MV-4-11 (cell line): ENCODE measurements at places on chromosomes 5 and 9.
A peak's percentile ranks its signal among the peaks of the same experiment; 100 is the strongest.

GRCh38 chr5:92002721-92003274 is 619.7 kb upstream of the ARRDC3 start:
- no peak for DNase-seq

- DNase-seq, result no peak
These were observed 1.4 kb downstream of the EFNA5 start for GRCh38 chr5:107669096-107670031.

GRCh38 chr5:68265347-68265746 is 49.8 kb downstream of the PIK3R1 start:
- no peak for DNase-seq

GRCh38 chr5:123771715-123772114 is 259.7 kb downstream of the CSNK1G3 start:
- DNase-seq, result no peak

GRCh38 chr5:38478166-38478565 is 78.3 kb downstream of the LIFR start:
- DNase-seq, result no peak

- no peak for DNase-seq
These were observed 370.6 kb upstream of the IRX4 start for GRCh38 chr5:2253040-2253975.

DNA sequence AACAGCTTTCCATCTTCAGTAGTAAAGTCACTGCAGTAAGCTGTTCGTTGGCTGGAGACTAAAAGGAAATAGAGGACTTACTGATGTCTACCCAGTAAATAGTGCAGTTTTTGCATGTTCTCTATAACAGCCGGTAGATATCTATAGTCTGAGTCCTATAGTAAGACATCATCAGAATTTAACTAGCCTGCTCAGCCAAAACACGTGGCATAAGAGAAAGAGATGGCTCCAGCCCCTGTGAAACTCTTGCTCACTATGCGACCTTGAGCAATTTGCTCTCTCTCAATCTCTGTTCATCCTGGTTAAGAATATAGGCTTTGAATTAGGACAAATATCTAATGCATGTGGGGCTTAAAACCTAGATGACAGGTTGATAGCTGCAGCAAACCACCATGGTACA is 201.6 kb upstream of the PAPPA start:
- DNase-seq, result no peak

- no peak for DNase-seq
These were observed 367.7 kb upstream of the RFX3 start for GRCh38 chr9:3893519-3893918.

DNA sequence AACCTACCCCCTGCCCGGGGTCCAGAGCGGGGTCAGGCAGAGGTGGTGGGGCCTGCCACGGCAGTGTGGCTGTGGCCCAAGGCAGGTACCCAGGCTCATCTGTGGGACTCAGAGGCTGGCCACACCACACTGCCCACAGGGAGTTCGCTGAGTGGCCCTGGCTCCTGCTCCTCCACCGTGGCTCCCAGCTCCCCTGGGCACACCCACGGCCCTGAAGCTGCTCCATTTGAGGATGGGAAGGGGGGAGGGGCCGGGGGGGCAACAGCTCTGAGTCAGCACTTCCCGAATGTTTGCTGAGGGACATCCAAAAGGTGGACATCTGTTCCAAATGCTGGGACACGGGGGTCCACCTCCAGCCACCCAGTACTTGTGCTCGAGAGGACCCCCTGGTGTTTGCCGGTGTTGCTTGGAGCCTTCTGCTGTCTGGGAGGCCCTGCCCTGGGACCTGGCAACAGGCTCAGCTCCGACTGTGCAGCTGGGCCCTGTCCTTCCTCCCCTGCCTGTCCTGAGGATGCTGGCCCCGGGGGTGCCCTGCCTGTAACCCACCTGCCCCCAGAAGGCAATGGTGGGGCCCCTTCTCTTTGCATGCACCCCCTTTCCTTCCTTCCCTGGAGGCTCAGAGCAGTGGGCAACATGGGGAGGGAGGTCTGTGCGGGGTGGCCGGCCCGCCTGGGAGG is 2.5 kb upstream of the NRARP start:
- no peak for DNase-seq

GRCh38 chr5:128749136-128749898 is 211.3 kb upstream of the FBN2 start:
- DNase-seq, result no peak

GRCh38 chr9:91954841-91955471 is 4.9 kb upstream of the ROR2 start:
- peak; percentile 3 for DNase-seq

- no peak for DNase-seq
These were observed 23.6 kb upstream of the RAB14 start for GRCh38 chr9:121225240-121225639.

DNA sequence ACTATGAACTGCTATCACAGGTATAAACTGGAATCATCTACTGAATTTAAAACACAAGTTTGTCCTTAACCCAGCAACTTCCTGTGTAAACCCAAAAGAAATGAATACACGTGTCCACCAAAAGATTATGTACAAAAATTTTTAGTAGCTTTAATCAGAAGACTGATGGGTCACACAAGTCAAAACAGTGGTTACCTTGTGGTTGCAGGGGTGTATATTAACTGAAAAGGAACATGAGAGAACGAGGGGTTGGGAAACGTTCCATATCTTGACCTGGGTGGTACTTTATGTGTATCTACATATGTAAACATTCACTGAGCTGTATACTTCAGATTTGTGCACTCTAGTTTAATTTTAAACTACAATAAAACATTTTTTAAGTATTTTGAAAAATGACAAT is 18.6 kb downstream of the ZDHHC21 start:
- no peak for DNase-seq

DNA sequence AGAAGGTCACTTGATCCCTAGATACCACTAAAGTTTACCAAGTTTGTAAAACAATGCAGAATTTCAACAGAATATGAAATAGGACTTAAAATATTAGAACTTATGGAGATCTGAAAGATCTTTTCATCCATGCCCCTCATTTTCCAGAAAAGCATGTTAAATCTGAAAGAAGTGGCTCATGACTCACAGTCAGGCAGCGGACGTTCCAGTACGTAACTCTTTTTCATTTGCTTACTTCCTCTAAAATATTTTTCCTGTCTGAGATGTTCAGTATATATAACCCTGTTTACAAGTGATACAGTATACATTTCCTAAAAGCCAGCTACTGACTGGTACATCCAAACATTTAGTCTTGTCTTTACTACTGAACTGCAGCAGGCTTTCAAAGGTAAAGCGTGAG is 22.3 kb downstream of the FBXW2 start:
- peak; percentile 46 for DNase-seq

DNA sequence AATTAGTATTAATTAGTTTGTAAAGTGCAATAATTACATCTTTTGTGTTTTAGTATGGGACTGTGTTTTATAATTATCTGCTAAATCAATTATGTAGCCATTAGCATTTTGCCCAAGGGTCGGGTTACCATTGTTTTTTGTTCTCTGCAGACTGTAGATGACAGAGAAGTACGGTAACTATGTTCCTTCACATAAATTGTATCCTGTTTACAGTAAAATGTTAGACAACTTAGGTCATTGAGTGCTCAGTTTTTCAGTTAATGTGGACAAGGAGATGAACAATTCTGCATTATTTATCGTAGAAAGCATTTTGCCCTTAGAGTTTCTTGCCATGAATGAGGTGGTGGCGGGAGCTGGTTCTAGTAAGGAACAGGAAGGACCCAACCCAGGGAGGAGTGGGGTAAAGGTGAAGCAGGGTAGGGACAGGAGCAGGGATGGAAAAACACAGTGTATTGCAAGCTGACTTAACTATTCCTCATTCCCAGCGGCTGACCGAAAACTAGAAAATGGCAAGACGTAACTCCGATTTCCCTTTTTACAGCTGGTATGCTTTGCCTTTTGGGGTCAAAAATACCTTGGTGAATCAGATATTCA is 243.7 kb upstream of the SLC24A2 start:
- DNase-seq, result no peak

DNA sequence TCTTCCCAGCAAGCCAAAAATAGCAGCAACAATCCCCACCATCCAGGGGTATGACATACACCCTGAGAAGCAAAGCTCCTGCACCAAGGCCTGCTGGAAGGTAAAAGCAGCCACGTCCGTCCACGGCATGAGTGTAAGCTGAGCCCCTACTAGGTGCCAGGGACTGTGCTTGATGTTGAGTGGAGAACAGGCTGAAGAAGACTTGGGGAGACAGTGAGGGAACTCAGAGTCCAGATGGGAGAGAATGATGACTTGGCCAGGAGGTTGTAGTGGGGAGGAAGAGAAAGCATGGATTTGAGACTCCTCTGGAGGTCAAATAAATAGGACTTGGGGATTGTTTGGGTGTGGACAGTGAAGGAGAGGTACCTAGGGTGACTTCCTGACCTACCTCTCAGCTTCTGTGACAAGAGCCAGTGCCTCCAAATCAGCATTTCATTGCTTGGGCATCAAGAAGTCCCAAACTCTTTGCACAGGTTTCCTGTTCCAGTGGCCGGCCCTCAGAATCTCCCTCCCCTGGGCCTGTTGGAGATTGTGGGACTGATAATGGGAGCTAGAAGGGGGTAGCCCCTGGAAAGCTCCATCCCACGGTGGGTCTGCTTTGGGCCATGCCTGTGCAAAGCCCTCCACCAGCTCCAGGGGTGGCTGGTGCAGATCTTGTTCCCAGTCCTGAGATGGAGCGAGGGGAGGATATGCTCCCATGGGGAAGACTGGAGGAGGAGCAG is 58.3 kb upstream of the ADAMTS2 start:
- DNase-seq, result no peak

DNA sequence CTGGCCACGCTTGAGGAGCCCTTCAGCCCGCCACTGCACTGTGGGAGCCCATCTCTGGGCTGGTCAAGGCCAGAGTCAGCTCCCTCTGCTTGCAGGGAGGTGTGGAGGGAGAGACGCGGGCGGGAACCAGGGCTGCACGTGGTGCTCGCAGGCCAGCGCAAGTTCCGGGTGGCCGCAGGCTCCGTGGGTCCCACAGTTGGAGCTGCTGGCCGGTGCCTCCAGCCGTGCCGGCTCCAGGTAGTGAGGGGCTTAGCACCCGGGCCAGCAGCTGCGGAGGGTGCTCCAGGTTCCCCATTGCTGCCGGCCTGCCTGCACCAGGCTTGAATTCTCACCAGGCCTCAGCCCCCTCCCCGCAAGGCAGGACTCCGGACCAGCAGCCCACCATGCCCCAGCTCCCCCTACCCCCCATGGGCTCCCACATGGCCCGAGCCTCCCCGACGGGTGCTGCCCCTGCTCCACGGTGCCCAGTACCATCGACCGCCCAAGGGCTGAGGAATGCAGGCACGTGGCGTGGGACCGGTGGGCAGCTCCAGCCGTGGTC is 192.8 kb upstream of the IZUMO3 start:
- no peak for DNase-seq

GRCh38 chr5:167794121-167794520 is 497.3 kb upstream of the WWC1 start:
- no peak for DNase-seq

- DNase-seq, result no peak
These were observed 71.9 kb downstream of the INSL6 start for GRCh38 chr9:5113523-5113922.

- no peak for DNase-seq
These were observed 22.6 kb downstream of the ABCA1 start for GRCh38 chr9:104905153-104905901.

DNA sequence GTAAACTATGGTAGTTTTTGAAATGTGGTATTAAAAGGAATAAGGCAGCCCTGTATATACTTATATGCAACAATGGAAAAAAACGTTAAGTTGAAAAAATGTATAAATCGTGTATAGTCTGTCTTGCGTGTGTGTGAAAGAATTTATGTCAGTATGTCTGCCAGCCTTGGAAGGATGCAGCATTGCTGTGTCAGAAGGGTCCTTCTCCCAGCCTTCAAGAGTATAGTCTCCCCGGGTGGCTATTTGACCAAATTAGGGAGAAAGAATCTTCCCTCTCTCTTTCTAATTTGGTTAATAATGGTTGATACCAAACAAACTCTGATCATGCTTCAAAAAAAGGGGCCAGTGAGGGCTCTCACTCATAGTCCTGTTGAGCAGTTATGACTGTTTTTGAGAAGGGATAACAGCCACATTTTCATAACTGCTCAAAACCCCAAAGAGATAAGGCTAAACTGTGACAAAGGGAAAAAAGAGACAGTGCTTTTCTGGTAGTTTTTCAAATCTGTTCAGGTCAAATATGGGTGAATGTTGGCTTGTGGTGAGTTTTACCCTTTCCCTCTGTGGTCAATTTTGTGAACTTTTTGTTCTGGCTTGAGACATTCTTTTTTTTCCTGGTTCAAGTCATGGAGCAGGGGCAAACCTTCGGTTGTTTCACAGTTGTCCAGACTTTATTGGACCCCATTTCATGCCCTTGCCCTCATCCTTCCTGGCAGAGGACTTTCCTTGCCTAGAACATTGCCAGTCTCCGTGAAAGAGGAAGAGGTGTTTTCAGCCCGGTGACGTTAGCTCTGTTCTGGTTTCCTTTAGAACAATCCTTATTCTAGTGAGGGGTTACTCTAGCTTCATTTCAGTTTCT is 21.0 kb downstream of the SNX30 start:
- DNase-seq, result peak; percentile 57

DNA sequence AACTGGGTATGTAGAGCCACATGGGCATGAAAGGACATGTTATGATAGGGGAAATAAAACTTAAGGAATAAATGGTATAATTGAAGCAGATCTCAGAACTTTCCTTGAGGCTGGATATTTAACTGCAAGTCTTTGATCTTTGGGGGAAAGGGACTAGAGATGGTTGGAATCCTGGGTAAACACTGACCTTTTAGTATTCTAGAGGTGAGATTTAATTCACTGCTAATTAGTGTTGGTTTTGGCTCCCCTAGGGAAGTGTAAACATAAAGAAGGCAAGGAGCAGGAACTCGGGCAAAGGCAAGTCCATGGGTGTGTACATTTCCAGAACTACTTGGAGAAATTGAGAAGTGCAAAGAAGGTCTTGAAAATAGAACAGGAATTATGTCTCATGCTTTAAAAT is 16.6 kb downstream of the NIM1K start:
- DNase-seq, result no peak

GRCh38 chr5:54411176-54411575 is 44.3 kb upstream of the HSPB3 start:
- no peak for DNase-seq

GRCh38 chr9:135568026-135568425 is 6.5 kb downstream of the PAEP start:
- DNase-seq, result no peak
